GM20000 (cell line): ENCODE measurements at places on chromosomes 4 and X.

DNA sequence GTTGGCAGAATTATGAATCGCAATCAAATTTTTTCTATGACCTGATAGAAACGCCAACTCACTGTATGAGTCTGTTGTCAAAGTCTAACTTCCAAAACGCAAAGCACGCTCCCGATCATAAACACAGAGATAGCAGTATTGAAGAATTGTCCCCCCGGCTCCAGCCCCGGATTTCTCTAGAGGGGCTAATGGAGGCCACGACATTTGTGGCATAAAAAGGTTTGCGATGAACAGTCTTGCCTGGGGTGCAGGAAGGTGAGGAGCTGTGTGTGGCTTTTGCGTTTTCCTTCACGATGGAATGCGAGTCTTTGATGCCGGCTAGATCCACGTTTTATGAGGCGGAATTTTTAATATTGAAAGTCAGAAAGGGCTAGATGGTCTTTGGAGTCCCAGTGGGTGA, 183.0 kb downstream of the CRLF2 start:
- DNase-seq = no peak

GRCh38 chr4:36304138-36304681, 22.8 kb downstream of the DTHD1 start:
- no peak for DNase-seq

DNA sequence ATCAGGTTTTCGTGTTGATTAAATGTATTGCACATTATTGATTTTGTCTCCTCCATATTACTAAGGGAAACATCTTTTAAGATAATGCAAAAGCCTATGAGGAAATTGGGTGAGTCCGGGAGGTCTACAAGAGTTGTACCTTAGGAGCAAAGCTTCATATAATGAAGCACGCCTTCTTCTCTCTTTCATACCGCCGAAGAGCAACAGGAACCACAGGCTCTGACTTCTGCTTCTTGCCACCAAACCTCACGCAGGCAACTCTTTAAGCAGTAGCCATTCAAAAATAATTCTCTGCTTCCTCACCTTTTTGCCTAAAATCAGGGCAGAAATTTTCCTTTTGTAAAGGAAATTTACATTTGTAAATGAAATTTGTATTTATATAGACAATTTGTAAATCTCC, 139.6 kb downstream of the SPRY1 start:
- no peak for DNase-seq

DNA sequence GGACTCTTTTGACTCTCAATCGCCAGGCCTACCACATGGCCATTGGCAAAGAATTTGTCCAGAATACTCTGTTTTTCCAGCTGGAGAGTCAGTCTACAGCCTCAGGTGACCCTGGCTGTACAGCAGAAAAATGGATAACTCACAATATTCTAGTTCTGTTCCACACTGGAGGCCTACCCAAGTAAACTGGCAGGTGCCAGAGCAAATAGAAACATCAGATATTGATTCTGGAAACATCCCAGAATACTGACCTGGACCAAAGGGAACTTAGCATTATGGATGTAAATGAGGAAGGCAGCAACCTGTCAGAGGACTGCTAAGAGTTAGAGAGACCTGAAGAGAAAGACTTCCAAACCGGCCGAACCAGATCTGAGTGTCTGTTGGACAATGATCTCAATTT, 147.9 kb upstream of the SMAD1 start:
- no peak for DNase-seq

GRCh38 chr4:81756973-81757372, 285.3 kb upstream of the RASGEF1B start:
- DNase-seq = peak; percentile 2

GRCh38 chr4:159160242-159160641, 57.4 kb downstream of the RAPGEF2 start:
- no peak for DNase-seq

DNA sequence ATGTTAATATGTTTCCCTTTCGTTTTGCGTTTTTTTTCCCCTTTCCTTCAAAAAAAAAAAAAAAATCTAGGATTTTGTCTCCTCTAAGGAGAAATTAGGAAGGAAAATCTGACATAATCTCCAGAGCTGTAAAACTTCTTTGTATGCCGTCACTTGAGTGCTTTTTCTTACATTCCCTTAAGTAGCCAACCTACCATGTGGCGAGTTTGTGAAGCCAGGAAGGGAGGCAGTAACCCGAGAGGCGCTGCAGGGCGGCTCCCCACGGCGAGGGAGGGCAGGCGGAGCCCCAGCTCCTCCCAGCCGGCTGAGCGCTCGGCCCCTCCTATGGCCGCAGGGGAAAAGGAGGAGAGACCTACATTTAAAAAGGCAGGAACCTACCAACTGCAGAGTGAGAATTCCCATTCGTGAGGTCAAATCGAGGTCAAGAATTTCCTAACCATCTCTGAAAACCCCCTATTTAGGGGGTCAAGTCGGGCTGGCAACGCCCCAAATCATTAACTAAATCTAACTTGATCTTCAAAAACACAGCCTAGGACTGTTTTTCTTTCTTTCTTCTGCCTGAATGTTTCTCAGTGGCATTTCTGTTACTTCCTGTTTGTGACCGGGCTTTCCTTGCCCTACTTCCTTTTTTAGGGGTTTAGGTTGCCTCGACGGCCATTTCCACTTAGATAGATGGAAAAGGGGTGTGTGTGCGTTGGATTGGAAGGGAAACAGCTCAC, 345.1 kb upstream of the KLF3 start:
- DNase-seq = peak; percentile 90

DNA sequence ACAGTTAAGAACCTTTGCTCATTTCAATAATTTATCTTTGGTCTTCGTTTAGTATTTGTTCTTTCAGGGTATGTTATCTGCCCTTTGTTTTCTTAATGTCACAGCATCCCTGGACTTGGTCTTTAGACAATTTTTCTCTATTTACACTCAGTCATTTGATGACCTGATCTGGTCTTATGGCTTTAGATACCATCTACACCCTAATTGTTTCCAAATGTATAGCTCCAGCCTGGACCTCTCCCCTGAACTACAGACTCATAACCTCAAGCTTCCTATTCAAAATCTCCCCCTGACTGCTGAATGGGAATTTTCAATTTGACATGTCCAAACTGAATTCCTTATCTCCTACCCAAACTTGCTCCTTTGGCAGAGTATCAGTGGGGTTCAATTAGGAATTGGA, 3.7 kb upstream of the SUPT20HL2 start:
- DNase-seq = no peak

- no peak for DNase-seq
These were observed 23.7 kb downstream of the RWDD4 start for GRCh38 chr4:183635321-183635720.

DNA sequence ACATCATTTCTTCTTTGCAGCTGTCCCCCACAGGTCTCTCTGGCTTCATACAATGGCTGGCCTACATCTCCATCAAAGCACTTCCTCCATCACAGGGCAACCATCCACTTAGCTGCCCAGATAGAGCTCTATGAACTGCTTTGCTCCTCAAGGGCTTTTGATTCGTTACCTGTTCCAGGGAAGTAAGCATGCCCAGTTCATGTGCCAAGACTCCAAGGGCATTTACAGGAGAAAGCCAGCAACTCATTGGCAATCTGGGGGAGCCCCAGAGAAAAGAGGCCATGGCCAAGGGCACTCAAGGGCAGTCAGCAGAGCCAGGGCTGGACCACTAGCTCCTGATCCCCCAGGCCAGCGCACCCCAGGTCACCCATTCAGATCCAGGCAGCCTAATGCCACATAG, 24.5 kb upstream of the ZNF185 start:
- no peak for DNase-seq

GRCh38 chr4:8079031-8079885, 79.4 kb downstream of the ABLIM2 start:
- DNase-seq = no peak

- no peak for DNase-seq
These were observed 62.1 kb downstream of the DCX start for GRCh38 chrX:111349934-111350333.

- DNase-seq = no peak
These were observed 296.2 kb downstream of the PDHA2 start for GRCh38 chr4:96136056-96136455.

- no peak for DNase-seq
These were observed 434.8 kb downstream of the MAPK10 start for GRCh38 chr4:85925071-85925470.

DNA sequence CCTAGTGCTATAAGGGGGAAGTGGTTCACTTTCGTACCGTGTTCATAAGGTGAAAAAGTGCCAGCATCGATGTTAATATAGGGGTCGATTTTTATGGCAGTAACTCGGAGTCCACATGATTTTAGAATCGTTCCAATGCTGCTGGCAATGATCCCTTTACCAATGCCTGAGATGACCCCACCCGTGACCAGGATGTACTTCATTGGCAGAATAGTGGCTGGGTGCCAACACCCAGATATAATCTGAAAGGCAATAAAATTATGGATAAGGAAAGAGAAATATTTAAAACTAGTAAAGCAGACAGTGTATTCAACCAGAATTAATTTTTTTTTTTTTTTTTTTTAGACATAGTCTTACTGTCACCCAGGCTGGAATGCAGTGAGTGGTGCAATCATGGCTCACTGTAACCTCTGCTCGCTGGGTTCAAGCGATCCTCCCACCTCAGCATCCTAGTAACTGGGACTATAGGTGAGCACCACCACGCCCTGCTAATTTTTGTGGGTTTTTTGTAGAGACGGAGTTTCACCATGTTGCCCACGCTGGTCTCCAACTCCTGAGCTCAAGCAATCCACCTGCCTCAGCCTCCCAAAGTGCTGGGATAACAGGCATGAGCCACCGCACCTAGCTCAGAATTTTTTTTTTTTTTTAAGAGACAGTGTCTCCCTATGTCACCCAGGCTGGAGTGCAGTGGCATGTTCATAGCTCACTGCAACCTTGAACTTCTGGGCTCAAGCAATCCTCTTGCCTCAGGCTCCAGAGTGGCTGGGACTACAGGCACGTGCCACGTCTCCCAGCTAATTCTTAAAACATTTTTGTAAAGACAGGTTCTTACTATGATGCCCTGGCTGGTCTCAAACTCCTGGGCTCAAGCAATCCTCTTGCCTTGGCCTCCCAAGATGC, 9.5 kb downstream of the CTPS2 start:
- no peak for DNase-seq

DNA sequence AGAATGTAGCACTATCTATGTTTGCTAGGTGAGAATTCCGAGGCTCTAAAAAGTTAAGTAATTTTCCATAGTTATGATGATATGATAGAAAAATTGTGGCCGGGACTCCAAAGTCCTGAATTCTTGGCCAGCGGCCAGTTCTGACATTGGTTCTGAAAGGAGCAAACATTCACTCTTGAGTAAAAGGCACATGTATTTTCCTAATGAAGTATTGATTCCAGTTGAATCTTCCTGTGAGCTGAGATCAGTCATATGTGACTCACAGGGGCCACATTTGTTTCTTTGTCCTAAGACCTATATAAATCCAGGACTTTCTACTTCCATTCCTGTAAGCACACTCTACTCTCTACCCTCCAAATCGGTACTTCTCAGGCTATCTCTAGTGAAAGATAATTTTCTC, 349.9 kb downstream of the BMPR1B start:
- DNase-seq = no peak

- DNase-seq = no peak
These were observed 99.8 kb upstream of the TEX13C start for GRCh38 chrX:125219852-125220251.

GRCh38 chrX:68431836-68432235, 1.5 kb downstream of the OPHN1 start:
- DNase-seq = no peak

GRCh38 chr4:78654807-78655206, 103.2 kb downstream of the ANXA3 start:
- no peak for DNase-seq

DNA sequence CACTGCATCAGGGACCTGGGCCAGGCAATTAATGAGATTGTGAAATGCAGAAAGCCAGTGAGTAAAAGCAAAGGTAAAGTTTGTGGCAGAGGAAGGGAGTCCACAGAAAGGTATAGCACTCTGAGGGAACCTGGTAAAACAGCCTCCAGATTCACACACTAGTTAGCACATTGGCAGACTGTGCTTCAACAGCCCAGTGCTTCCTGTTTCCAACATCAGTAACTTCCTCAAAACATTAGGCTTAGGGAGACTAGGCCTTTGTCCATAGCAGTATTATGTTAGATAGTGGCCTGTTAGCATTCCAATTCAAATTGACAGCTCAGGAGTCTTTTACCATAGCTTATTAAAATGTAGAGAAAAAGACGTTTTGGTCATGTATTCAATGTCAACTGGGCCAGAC, 582.6 kb upstream of the ACTRT1 start:
- no peak for DNase-seq

- DNase-seq = no peak
These were observed 107.6 kb downstream of the CDS1 start for GRCh38 chr4:84690481-84690880.

- DNase-seq = peak; percentile 38
These were observed 1.6 kb downstream of the PRICKLE3 start for GRCh38 chrX:49184294-49185281.

DNA sequence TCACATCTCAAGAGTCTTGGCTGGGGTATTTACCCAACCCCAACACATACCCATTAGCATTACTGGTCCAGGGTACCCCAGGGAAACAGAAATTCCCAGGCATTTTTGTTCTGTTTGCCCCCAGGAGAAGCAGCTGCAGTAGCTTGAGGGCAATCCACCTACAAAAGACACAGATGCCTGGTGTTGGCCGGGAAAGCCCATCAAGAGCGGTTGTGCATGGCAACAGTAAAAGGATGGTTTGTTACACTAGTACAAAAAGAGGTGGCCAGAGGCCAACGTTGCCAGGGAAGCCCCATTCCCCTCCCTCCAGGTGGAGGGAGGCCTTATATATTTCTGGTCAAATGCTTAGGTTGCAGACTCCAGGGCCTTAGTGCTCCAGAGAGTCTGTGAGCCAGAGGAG, 637.8 kb downstream of the BCOR start:
- no peak for DNase-seq

- no peak for DNase-seq
These were observed 11.2 kb downstream of the PCDH18 start for GRCh38 chr4:137521053-137521452.

- DNase-seq = peak; percentile 29
These were observed 41.0 kb downstream of the GAB1 start for GRCh38 chr4:143377611-143378099.

DNA sequence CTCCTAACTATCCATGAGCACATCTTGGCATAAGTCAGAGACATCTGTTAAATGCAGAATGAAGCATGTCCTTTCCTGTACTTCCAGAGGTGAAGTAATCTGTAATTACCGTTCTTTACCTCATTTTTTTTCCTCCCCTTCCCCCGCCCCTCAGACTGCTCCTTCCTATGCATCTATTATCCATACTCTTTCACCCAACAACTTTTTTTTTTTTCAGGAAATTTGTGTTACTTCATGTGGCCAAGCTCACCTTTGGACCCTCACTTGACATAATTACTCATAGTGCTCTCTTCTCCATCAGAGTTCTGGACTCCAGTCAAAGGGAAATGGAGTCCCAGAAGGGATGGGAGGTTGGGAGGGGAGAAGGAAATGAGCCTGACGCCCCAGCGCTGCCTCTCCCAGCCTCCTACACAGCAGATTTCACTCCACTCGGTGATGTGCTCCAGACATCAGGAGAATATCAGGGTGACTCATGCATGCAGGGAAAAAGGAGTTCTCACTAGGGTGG, 568.8 kb downstream of the STIM2 start:
- no peak for DNase-seq

GRCh38 chr4:89303814-89304388, 3.7 kb downstream of the GPRIN3 start:
- DNase-seq = no peak
